ENCODE measurements at places on chromosomes 5 and 9.

DNA sequence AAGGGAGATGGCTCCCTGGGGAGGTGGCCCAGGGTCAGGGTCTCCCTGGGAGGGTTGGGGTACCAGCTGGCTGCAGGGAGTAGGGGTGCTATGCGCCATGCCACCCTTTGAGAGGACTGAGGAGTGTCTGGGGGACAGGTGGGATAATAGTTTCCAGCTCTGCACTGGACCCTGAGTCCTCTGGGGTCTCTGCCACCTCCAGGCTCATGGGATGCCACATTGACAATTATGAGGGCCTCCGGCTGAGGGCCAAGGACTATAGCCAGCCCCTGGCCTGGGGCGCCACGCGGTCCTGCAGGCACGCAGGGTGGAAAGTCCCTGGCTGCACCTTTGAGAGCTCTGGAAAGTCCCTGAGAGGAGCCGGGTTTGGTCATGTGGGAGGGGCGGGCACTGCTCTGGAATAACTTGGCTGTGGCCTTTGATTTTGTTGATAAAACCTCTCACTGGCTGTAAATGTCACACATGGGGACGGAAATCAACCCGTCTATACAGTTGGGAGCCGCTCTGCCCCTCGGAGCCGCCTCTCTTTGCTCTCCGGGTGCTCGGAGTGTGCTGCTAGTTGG is 16.0 kb downstream of the TRAF2 start:
- no peak for DNase-seq

- DNase-seq = no peak
These were observed 64.3 kb upstream of the SLC25A51 start for GRCh38 chr9:37968228-37968701.

DNA sequence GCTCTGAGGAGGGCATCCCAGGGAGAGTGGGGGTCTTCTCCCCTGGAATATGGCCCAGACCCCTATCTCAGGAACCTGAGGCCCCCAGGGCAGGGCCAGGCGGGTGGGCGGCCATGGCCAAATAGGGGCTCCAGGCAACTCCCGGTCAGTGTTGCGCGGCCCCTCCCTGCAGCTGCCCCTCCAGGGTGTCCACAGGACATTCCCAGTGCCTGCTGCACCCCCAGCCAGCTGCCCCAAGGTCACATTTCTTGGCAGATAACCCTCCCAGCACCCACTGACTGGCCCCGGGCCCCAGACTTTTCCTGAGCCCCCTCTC is 53.6 kb upstream of the EGFL7 start:
- no peak for DNase-seq

DNA sequence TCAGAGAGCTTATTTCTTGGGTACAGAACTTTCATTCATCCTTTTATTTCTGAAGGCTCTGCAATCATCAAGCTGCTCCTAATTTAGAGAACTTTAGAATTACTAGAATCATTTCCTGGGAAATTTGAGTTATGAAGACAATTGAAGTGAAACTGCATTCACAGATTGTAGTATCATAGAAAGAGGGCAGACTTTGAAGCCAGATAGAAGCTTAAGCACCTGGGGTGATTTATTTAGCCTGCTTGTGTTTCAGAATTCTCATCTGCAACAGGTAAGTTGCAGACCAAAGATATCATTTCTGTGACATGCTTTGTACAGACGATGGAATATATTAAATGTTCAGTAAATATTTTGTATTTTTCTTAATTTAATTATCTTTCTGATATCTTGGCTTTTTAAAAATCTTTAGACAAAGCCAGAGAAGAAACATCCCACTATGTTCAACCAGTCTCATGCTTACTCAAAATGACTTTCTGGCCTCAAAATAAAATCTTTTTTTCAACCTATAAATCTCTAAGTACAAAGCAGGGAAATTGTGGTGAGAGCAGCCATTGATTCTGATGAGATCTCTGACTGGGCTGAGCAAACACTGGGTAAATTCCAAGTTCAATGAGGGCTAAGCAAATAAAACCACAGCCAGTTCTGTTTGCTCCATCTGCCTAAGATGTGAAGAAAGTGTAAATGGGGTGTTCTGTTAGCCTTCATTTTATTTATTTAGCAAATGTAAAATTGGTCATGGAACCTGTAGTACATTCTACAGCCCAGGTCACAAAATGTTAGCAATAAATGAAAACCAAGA is 264.7 kb upstream of the CCNG1 start:
- no peak for DNase-seq

GRCh38 chr5:118791926-118792734 is 196.2 kb downstream of the DTWD2 start:
- peak; percentile 67 for DNase-seq

- DNase-seq = no peak
These were observed 207.5 kb downstream of the LRRC70 start for GRCh38 chr5:62786099-62786498.
